ENCODE measurements at places on chromosomes 5 and 9. TPM values are rescaled to one million over a fixed set of nuclear protein-coding genes. Genes with fewer than 3 reads are reported as not detected.

- DNase-seq, result no peak
These were observed 186.8 kb downstream of the TTLL11 start for GRCh38 chr9:121906074-121906870.

GRCh38 chr5:103706939-103707682, 144.5 kb upstream of the NUDT12 start:
- DNase-seq, result no peak

DNA sequence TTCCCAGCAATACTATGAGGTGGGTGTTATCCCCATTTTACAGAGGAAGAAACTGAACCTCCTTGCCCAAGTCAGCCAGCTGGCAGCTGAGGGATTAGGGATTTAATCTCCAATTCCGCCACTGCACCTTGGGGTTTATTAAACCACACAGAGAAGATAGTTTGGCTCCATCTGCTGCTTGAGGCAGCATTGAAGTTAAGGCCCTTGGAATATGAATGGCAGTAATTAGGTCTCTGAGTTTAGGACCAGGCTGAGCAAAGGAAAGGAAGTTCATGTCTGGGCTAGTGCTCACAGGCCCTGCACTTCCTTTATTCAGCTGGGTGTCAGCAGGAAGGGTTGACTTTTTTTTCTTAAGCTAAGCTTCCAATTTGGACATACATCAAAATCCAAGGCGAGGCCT, 86.9 kb upstream of the GDNF start:
- DNase-seq, result no peak

DNA sequence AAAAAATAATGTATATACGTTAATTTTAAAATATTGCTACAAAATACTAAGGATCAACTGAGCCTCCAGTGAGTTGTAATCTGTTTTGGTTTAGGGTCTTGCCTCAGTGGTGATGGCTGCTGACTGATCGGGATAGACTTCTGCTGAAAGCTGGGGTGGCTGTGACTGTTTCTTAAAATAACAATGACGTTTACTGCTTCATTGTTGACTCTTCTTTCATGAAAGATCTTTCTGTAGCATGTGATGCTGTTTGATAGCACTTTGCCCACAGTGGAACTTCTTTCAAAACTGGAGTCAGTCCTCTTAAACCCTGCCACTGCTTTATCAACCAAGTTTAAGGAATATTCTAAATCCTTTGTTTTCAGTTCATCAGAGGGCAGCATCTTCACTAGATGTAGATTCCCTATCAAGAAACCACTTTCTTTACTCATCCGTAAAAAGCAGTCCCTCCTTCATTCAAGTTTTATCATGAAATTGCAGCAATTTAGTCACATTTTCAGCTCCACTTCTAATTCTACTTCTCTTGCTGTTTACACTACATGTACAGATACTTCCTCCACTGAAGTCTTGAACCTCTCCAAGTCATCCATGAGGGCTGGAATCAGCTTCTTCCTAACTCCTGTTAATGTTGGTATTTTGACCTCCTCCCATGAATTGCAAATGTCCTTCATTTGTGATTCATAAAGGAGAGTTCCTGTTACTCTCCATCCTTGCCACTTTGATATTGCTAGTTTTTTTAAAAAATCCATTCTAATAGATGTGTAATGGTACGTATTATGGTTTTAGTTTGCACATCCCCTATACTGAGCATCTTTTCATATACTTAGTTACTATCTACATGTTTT, 41.5 kb upstream of the PTPDC1 start:
- DNase-seq, result no peak

DNA sequence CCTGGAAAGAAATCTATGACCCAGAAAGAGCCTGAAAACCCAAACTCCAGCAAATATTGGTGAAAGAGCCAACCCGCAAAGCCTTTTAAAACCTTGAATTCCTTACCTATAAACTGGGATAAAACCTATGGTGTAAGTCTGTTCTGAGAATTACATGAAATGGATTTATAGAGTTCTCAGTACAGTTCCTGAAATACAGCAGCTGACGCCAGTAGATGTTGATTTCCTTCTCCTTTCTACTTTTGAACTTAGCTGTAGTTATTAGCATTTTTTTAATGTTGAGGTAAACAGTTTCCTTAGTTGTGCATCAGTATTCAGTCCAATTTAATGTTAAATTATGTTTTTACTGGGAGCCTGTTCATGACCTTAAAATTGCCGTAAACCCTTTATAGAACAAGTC, 3.7 kb downstream of the SPIN1 start:
- DNase-seq, result no peak

DNA sequence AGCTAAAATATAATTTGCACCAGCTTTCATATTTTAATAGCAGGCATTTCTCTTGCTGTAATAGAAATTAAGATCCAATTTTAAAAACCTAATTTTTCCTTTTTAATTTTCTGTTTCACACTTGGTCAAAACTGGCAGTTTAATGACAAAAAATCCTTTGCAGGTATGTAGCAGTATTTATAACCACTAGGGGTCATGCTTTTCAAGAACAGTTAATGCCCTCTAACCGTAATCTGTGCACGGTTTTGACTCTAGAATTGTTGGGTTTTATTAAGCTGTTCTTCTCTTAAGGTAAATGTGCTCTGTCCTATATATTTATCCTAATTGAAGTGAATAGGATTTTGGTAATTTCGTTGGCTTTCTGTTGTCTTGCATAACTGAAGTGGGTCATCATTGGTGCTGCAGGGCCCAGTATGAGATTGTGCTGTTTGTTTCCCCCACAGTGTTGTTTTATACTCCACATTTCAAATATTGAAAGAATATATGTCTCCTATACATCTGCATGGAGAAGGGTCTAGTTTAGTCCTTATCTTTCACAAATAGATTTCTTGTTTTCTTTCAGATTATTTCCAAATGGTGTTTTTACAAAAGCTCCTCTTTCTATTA, 107.4 kb downstream of the SCAMP1 start:
- no peak for DNase-seq

- DNase-seq, result no peak
These were observed 92.7 kb downstream of the VCAN start for GRCh38 chr5:83564069-83564749.

GRCh38 chr9:88927510-88927909, 63.8 kb upstream of the S1PR3 start:
- DNase-seq, result no peak

- no peak for DNase-seq
These were observed 189.8 kb upstream of the DAPK1 start for GRCh38 chr9:87307848-87308247.

- DNase-seq, result no peak
These were observed 16.5 kb upstream of the SAP30L start for GRCh38 chr5:154429341-154429740.

DNA sequence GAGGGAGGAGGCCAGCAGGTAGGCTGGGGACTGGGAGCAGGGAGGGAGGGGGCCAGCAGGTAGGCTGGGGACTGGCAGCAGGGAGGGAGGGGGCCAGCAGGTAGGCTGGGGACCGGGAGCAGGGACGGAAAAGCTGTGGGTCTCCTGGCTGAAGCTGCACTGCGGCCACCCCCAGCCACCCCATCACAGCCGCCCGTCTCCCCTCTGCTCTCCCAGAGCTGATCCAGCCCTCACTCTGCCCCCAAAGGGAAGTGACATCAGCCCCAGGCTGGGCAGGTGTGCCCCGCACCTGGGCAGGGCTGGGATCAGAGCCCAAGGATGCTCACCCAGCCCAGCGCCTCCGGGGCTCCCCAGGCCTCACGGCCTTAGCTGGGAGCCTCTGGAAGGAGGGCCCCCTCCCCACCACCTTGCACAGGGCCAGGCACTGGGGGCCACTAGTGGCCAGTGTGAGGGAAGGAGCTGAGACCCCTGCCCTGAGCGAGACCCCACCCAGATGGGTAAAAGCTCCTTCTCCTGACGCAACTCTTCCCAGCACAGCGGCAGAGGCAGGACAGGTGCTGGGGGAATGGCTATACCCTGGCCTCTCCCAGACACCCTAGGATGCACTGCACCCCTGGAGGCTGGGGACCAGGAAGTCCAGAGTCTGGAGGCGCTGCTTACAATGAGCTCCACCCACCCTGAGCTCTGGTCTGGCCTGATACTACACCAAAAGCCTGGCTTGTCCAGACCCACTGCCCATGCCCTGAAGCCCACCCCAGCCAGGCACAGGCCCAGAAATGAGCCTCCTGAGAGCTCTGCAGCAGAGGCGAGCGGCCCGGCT, 11.6 kb downstream of the AGPAT2 start:
- no peak for DNase-seq

GRCh38 chr5:67350618-67351201, 154.1 kb upstream of the CD180 start:
- peak; percentile 68 for DNase-seq

DNA sequence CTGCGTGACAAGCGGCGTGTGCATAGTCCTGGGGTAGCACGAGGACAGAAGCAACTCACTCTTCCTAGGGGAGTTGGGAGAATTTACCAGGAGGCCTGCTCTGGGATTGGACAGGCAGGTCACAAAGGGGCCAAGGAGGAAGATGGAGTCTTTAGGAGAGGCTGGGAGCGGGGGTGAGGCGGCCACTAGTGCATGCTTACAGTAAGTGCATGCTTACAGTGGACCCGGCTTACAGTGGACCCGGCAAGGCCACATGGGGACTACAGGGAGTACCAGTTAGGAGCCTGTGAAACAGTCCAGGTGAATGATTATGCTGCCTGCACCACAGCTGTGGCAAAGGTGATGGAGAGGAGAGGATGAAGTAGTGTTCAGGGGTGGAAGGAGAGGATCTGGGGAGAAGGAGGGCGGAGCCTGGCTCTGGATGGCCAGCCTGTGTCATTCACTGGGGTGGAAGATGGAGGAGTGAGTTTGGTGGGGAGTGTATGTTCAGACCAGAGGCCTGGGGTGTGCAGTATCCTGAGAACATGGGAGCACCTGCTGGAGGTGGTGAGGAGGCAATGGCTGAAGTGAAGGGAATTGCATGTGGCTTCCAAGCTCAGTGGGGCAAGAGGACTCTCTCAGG, 78.7 kb downstream of the CRB2 start:
- DNase-seq, result no peak

DNA sequence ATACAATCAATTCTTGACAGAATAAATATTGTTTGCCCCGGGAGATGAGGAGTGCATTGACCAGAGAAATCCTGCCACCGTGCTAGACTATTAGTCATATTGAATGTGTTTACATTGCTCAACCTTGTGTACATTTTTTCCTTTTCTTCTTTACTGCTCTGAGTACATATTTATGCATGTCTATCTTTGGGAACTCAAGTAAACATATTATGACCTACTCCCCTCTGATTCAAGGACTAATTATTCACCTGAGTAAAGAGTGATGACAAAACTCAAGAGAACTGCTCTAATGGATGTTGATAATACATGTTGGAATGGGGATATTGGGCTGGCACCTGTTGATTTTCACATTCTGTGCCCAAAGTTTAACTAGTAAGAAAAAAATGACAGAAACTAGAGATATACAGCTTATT, 3.9 kb upstream of the SPINK1 start:
- DNase-seq, result no peak

- no peak for DNase-seq
These were observed 45.8 kb downstream of the EPB41L4B start for GRCh38 chr9:109274884-109275730.

The PRXL2C gene
- 9.8 TPM for total RNA-seq

The PCDHGC5 gene
- not detected for total RNA-seq

The GDNF gene
- total RNA-seq, result 0.38 TPM

The GMCL2 gene
- 0.07 TPM for total RNA-seq

The TRIM36 gene
- 0.12 TPM for total RNA-seq

The TEX48 gene
- 0.56 TPM for total RNA-seq

The ITGA2 gene
- total RNA-seq, result 3.5 TPM

The MYOZ3 gene
- total RNA-seq, result 0.07 TPM
